ENCODE measurements at places on chromosomes 16 and 17. TPM values are rescaled to one million over a fixed set of nuclear protein-coding genes. Genes with fewer than 3 reads are reported as not detected.

GRCh38 chr16:7057458-7057857, 275.2 kb upstream of the RBFOX1 start:
- DNase-seq = no peak

GRCh38 chr17:42880776-42881310, 19.8 kb upstream of the G6PC1 start:
- no peak for DNase-seq

DNA sequence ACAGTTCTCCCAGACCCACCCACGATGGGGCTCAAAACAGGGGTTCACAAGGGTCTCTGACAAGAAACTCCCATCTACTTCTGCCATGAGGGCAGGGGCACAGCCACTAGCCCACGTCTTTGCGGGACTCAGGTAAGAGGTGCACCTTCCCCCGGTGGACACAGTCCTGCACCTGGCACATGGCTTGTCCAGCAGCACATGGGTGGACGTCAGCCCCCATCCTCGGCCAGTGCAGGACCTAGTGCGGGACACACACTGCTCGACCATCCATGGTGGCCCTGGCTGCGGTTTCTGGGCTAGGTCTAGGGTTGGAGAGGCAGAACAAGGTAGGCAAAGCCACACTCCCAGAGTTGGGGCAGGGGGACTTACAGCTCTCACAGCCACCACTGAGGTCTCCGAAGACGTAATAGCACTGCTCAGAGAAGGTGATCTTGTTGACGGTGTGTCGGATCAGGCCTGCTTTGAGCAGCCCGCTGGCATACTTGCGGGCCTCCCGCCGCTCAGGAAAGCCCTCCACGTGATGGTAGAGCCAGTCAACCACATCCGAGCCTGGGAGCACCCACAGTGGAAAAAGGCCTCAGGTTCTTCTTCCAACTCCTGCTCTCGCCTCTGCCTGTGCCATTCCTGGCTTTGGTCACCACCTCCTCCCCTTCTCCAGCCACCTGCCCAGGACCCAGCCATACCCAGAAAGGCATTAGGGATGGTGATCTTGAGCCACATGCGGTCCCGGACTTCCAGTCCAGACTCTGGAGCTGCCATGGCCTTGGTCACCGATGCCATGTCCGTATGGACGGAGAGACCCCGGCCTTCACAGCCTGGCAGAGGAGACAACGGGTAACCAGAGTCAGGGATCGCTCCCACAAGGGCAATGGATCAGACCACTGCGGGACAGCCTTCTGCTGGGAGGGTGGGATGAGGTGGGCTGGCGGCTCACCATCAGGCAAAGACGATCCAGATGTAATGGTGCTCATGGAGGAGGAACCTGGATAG, 7.3 kb downstream of the ACADVL start:
- DNase-seq = no peak

- DNase-seq = no peak
These were observed 33.7 kb upstream of the VPS4A start for GRCh38 chr16:69277413-69277812.

GRCh38 chr17:77692571-77693161, 265.8 kb upstream of the TNRC6C start:
- no peak for DNase-seq

DNA sequence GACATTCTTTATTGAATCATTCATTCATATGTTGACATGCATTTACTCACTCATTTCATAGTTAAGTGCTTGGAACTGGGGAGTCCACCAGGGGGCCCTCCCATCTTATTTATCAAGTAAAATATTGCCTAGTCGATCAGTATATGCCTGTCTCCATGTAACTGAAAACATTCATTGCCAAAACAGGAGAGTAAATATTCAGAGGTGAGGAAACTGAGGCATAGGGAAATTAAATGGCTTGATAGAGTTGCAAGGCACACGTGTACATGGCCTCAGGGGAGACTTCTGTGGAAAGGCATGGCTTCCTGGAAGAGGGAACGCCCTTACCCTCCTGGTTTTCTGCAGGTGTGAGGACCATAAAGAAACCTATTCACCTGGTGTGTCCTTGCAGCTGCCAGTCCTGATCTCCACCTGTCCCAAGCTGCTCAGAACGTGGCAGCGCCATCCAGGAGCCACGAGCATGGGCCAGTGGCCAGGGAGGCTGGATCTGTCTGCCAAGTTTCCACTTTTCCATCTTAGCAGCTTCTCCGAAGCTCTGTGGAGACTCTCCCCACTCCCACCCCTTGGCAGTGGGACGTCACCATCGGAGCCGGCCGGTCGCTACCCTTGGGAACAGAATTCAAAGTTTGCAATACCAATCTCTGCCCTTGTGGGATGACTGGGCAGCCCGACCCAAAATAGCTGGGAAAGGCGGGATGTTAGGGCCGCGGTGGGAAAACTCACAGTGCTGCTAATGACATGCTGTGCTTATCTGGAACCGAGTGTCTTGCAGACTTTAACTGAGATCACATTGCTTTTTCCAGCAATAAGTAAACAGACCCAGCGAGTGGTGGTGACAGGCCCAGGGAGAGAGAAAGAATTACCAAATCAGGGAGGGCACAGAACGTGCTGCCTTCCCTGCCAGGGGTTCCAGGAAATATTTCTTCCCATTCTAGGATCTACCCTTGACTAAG, 4.1 kb upstream of the C1QTNF1 start:
- peak; percentile 41 for DNase-seq

GRCh38 chr16:2335286-2335895, 5.1 kb downstream of the ABCA3 start:
- DNase-seq = no peak

DNA sequence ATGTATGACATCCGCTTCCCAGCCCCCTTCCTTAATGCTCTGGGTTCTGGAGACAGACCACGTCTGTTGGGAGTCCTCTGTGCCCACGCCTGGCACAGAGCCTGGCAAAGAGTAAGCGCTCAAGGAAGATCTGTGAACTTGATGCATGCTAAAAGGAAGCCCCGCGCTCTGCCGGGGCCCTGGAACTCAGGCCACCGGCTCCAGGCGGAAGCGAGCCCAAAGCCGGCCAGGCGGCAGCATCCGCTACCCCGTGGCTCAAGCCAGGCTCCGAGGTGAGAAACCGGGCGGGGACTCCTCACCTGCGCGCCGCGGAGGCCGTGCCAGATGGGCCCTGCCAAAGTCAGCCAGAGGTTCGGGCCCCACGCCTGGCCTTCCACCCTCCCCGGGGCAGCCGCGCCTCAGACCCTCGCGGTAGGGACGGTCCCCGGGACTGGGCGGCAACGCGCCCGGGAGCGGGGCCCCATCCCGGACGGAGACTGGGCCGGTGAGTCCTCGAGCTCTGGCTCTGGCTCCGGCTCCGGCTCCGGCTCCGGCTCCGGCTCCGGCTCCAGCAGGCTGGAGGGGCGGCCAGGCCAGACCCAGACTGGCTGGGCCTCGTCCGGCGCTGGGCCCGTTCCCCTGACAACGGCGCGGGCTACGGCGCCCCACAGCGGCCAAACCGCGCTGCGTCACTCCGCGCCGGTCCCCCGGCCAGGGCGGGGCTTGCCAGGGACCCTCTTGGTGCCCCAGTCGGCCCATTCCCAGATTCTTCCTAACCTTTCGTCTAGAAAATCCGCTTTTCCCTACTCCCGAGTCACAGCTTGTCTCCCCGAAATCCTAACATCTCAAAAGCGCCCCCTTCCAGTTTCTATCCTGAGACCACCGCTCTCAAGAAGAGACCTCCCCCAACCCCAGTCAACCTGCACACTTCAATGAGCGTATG, at the start of gene ZDHHC1:
TSS of gene ZDHHC1 (minus strand) at position 606 of the 922 bp plus-strand sequence. CDS start 8,702 bp downstream, outside the sequence.
- peak; percentile 47 for DNase-seq

DNA sequence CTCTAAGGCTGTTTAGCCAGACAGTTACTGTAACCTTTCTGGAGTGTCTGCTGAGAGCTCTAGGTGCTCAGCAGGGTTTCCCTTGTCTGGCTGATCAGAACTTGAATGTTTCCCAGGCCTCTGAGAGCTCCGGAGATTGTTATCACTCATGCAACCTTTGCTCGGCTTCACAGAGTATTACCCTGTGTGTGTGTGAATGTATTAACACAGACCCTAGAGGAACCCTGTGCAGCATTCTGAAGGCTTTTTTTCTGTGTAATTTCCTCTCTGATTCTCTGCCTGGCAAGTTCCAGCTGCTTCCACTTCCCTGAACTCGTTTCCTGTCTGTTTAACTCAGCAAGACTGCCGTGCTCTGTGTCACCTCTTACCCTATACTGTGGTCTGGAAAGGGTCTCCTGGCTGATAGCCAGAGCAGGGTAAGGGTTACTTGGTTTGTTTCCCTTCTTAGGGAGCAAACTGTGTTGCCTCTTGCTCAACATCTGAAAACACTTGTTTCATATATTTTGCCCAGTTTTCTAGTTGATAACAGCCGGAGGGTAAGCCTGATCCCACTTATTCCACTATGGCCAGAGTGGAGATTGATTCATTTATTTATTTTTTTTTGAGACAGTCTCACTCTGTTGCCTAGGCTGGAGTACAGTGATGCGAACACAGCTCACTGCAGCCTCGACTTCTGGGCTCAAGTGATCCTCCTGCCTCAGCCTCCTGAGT, 21.7 kb downstream of the PRMT7 start:
- DNase-seq = peak; percentile 54

The SLC5A11 gene
- 104 TPM for total RNA-seq

The NPIPA5 gene
- 6.0 TPM for total RNA-seq

DNA sequence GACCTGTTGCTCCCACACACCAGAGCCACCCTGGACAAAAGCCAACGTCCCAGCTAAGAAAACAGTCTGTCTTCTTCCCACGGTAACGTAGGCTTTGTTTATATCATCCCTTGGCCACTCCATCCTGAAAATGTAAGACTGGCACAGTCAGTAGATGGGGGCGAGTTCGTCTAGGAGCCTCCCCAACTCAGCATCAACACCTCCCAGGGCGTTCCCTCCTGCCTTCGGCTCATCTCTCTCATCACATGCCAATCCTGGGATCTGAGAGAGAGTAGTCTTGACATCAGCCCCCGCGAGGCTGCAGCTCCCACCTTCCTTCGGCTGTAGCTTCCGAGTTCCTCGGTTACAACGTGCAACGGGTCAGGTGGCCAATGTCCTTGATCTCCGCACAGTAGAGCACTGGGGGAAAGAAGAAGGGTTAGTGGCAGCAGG, 894 bp downstream of the RNF227 start:
- no peak for DNase-seq

GRCh38 chr17:42518755-42519545, 17.1 kb upstream of the NAGLU start:
- no peak for DNase-seq

- no peak for DNase-seq
These were observed 28.3 kb upstream of the CDH15 start for GRCh38 chr16:89143201-89143741.

DNA sequence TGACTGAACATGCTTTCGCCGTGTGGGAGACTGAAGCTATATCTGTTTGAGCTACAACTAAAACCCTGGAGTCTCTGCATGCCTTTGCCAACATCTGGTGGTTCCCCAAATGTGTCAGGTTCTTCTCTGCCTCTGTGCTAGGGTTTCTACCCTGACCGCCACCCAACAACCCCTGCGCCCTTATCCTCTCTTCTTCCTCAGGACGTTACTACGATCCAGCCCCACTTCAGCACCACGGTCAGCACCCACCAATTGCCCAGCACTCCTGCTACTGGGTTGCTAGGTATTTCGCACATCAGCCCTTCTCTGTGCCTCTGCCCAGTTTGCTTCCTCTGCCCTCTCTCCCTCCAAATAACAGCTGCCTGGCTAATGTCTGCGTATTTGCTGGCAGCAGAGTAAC, 106.3 kb upstream of the HSBP1 start:
- DNase-seq = no peak

DNA sequence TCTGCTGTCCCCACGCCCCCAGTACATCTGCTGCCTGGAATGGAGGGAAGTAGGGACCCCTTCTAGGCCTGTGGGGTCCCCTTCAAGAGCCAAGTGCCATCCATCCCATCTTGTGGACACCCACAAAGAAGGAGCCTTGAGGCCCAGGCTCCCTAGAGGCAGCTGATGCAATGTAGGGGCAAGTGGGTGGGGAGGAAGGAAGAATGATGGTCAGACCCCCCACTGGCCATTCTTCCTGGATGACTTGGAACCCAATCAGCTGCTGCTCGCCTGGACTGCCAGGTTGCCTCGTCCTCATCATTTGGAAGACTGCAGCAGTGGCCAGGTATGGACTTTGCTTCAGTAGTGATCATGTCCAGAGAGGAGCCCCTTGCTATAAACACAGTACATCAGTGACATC, 48.9 kb downstream of the SMPD3 start:
- peak; percentile 15 for DNase-seq

The CNGB1 gene
- not detected for total RNA-seq

The RAMP2 gene
- total RNA-seq = 2.3 TPM

DNA sequence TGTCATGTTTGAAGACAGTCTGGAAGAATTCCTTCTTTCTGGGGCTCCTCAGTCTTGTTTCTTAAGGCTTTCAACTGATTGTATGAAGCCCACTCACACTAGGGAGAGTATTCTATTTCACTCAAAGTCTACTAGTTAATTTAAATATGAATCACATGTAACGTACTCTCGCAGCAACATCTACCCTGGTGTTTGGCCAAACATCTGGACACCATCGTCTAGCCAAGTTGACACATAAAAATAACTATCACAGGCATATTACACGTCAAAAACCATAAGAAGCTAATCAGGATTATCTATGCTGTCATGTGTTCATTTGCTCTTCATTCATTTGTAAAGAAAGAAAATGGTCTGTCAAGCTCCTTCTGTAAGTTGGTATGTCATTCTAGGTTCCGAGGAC, 787.4 kb downstream of the KCNJ2 start:
- DNase-seq = no peak

The KRTAP4-5 gene
- not detected for total RNA-seq

DNA sequence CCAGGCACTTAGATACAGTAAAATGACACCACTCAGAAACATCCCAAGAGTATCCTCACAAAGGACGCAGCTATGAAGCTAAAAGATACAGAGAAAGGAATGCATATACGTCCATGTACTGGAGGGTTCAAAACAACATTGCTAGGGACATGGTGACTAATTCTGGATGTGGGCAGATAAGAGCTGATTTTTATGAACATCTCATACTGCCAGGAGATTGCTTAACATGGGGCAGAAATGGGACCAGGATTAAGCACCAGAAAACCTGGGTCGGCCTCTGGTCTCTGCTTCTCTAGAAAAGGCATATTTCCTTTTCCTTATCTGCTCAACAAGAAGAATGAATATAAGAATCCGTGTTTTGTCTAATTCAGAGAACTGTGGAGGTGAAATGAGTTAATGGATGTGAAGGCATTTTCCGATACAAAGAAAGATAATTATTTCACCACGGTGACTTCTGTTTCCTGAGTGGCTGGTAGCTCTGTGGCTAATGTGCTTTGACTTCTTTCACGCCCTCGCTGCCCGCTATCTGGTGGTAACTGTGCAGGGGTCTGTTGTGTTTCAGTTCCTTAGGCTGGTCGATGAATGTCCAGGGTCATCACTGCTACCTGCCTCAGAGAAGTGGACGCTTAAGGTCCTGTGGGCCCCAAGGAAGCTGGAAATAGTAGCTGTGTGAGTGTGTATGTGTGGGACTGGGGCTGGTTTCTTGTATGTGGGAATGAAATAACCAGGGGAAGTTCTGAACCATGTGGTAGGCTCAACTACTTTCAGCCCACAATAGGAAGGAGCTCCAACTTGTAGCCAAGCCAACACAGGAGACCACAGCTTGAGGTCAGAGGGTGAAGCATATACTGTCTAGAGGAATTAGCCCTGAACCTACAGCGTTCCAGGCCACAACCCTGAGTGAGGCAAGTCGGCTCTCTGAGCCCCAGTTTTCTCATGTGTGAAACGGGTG, 15.8 kb upstream of the CCL5 start:
- DNase-seq = no peak
